ENCODE measurements at places on chromosomes 6 and 20.

GRCh38 chr6:906920-907319 is 214.0 kb upstream of the EXOC2 start:
- no peak for DNase-seq

GRCh38 chr6:109978174-109979032 is at the start of gene GPR6:
Gene GPR6, plus strand, starts transcription at chr6:109978311. Its CDS starts 802 bp downstream, at chr6:109979113.
- peak; percentile 5 for DNase-seq

GRCh38 chr6:125810445-125810844 is 19.7 kb downstream of the NCOA7 start:
- peak; percentile 34 for DNase-seq

DNA sequence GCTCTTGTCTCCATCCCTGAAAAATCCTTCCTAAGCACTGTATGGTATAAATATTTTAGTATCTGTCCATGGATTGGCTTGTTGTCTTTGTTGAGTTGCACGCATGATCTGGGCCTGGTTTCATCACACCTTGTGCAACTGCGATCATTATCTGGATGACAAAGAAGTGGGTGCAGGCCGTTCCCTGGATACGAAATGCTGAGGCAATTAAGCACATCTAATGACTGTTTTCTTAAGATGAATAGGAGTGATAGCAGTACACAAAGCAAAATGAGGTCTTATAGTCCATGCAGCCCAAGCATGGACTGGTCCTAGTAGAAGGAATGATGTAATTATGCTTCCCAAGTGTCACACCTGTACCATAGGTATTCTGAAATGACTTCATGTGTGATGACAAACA is 47.8 kb downstream of the SLC35D3 start:
- no peak for DNase-seq

DNA sequence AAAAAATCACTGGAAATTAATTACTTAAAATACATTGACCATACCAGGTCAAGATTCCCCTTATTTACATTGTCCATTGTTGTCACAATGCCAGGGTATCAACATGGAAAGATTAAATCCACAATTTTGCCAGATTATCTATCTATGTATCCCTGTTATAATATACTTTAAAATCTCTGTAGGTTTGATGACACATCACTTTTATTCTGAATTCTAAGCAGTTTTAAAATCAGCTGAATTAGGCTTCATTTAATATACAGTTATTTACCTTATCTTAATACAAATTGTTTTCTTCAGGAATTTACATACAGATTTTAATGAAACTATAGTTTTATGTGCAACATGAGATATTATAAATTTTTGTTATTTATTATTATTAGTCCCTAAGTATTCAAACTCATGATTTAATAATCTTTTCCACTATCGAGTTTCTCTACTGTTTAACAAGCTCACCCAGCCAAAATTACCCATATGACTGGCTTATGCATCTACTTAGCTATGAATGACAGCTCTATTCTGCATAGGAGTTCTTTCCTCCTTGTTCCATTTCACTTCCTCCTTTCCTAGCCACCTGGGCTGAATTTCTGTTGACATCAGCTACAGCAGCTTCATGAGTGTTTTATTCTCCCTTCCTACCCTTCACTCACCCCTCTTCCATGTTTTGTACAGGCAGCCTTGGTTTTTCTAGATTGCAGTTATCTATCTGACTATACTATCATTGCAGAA is 654.2 kb upstream of the MAP3K7 start:
- no peak for DNase-seq

DNA sequence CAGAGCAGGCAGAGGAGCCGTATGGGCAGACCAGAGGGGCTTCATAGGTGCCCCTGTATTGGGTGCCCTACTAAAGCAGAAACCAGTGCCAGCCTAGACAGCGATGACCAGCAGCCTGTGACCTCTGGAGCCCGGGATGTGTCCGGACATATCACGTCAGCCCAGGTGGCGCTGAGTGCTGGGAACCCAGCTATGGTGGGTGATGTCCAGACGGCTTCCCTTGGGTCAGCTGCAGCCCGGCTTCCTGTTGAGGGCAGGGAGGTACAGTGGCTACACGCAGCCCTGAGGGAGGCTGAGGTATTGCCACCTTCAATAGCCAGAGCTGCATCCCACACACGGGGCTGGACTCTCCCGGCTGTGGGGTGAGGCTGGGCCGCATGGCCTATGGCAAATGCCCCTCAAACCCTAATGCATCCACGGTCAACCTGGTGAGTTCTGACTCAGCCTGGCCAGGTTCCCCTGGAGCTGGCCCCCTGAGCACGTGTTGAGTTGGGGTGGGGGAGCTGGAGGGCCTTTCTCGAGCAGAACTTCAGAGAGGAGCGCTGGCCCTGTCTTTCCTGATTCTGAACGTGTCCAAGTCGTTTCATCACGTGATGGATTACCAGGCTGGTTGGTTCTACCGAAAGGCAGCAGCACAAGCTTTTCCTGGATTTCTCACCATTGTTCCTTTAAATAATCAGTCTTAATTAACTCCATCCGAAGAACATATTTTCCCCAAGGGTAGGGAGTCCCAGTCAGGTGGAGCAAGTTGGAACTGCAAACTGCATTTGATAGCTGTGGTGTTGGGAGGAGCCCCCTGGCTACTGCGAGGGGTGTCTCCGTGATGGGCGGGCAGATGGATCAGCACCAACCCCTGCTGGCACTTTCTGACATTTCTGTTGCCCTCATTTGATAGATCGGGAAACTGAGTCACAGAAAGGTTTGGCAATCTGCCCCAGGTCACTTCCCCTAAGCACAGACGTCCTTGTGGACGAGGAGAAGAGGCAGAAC is 7.1 kb upstream of the MYT1 start:
- DNase-seq = no peak

DNA sequence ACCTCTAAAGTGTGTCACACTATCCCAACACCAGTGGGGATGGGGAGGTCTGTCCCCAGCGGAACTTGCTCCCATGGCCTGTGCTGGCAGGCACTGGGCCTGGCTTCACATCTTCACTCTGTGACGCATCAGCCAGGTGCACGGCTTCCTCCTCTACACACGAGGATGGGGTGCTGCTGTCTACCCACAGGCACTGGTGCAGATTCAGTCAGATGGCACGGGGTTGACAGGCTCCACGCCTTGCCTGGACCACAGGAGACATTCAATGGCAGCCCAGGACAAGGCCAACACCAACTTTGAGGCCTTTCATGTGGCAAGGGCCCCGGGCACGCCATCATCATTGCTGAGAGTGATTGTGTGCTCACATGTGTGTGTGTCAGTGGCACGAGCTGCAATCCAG is 92.4 kb downstream of the TMEM242 start:
- DNase-seq = no peak

- no peak for DNase-seq
Observed at GRCh38 chr6:159099961-159100360, 55.2 kb upstream of the TAGAP start.

GRCh38 chr6:5636210-5637030 is 370.3 kb downstream of the NRN1 start:
- DNase-seq = peak; percentile 50

- peak; percentile 71 for DNase-seq
Observed at GRCh38 chr6:41286544-41287346, at the start of gene TREM1. Gene TREM1, minus strand, starts transcription at chr6:41286682. Its CDS starts 27 bp downstream, at chr6:41286655.

- DNase-seq = no peak
Observed at GRCh38 chr6:142518126-142518525, 216.3 kb downstream of the ADGRG6 start.

GRCh38 chr6:88520445-88520844 is 354.3 kb upstream of the CNR1 start:
- no peak for DNase-seq

DNA sequence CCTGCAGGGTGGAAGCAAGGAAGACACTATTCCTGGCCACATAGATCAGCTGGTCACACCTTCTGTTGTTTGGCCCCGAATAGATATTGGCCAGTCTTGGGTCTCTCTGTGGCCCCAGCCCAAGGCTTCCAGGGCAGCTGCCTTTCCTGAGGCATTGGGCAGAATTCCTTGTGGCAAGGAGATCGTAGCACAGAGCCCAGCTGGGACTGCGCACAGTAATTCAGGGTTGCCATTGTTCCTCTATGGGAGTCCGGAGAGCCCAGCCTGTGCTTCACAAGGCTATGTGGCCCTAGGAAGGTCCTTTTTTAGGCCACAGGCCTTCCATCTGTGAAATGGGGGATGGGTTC is 6.9 kb downstream of the SGK2 start:
- DNase-seq = no peak
